ENCODE measurements at places on chromosomes 3 and 15.

- no peak for DNase-seq
Observed at GRCh38 chr3:188119846-188120245, 34.1 kb upstream of the LPP start.

DNA sequence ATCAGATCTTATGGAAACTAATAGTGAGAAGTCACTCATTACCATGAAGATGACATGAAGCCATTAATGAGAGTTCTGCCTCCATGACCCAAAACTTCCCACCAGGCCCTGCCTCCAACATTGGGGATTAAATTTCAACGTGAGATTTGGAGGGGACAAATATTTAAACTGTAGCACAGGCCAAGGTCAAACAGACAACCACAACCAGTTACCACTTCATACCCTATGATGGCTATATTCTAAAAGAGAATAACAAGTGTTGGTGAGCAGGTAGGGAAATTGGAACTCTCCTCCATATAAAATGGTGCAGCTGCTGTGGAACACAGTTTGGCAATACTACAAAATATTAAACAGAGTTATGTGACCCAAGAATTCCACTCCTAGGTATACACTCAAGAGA, 36.9 kb downstream of the TCAIM start:
- DNase-seq = no peak

GRCh38 chr3:129586746-129587430, 19.6 kb downstream of the PLXND1 start:
- DNase-seq = no peak

- DNase-seq = no peak
Observed at GRCh38 chr3:66585520-66586095, 84.8 kb upstream of the LRIG1 start.

DNA sequence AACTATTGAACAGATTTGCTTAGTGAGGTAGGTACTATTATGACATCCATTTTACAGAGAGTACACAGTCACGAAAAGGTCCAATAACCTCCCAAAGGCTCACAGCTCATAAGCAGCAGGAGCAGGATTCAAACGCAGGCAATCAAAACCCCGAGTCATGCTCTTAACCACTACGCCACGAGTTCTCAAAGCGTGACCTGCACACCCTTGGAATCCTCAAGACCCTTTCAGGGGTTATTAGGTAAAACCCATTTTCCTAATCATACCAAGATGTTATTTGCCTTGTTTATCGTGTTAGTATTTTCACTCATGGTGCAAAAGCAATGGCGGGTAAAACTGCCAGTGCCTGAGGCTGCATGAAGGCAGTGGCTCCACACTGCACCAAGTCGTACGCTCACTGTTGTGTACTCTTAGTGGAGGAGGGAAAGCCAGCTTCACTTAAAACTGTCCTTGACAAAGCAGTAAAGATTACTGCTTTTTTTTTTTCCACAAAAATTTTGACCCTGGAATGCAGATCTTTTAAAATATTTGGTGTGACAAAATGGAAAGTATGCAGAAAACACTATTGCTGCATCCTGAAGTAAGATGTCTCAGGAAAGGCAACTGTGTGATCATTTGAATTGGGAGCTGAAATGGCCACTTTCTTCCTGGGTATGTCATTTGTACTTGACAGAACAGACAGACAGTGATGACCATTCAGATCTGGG, 96.1 kb downstream of the IGF2BP2 start:
- DNase-seq = no peak

DNA sequence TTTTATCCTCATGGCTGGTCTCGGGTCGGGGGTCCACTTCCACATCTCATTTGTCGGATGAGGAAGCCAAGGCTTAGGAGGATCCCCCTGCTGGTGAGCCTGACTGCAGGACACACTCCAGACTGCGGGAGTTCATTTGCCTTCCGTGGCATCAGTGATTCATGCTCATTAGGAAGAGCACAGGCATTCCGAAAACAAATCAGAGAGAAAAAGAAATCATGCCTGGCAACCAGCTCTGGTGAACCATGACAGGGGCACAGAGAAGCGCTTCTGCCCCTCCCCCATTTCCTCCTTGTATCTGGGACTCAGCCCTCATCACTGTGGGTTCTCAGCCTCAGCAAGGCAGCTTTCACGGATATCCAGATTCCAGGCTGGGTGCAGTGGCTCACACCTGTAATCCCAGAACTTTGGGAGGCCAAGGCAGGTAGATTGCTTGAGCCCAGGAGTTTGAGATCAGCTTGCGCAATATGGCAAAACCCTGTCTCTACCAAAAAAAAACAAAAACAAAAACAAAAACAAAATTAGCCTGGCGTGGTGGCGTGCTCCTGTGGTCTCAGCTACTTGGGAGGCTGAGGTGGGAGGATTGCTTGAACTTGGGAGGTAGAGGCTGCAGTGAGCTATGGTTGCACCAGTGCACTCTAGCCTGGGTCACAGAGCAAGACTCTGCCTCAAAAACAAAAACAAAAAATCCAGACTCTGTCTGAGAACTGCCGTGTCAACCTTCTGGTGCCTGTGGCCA, 28.4 kb downstream of the IRAK2 start:
- no peak for DNase-seq

GRCh38 chr15:42691308-42691707, 45.6 kb downstream of the CDAN1 start:
- DNase-seq = no peak

- peak; percentile 21 for DNase-seq
Observed at GRCh38 chr3:122577409-122578031, at the start of gene PARP15. TSS of gene PARP15 (plus strand) at chr3:122577650. CDS start at chr3:122577668, 18 bp downstream.

DNA sequence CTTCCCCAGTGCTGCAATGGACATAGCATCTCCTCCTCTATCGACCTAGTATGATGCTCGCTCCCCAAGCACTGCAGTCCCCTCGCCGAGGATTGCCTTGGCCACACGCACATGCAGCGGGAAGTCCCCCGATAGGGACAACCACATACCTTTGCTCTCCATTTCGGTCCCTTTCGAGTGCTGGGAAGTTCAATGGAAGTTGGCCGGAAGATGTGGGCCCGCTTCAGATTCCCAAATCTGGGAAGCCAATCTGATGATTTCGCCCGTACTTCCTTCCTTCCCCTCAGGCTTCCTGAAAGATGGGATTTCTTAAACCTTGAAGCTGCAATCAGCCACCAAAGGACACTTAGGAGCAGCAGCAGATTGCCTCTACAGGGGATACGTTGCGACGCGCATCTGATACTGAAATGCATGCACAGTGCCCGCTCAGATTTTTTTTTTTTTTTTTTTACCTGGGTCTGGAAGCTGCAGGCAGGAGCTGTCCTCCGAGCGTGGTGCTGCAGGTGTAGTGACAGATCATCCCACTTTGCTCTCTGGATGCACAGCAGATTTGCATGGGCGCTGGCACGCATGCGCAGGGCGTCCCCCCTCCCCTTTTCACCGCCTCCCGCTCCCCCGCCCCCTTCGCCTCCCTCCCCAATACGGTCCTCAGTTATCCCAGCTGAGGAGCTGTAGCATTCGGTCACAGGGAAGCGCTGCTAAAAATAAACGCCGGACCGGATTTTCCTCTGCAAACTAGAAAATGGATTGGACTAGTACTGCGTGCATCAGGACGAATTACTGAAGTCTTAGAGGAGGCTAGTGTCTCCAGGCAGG, at the start of gene FGF12:
Gene FGF12, minus strand, starts transcription at position 510 of the 816 bp plus-strand sequence.
- peak; percentile 86 for DNase-seq

- no peak for DNase-seq
Observed at GRCh38 chr3:103388214-103388613, 953.4 kb downstream of the ZPLD1 start.

DNA sequence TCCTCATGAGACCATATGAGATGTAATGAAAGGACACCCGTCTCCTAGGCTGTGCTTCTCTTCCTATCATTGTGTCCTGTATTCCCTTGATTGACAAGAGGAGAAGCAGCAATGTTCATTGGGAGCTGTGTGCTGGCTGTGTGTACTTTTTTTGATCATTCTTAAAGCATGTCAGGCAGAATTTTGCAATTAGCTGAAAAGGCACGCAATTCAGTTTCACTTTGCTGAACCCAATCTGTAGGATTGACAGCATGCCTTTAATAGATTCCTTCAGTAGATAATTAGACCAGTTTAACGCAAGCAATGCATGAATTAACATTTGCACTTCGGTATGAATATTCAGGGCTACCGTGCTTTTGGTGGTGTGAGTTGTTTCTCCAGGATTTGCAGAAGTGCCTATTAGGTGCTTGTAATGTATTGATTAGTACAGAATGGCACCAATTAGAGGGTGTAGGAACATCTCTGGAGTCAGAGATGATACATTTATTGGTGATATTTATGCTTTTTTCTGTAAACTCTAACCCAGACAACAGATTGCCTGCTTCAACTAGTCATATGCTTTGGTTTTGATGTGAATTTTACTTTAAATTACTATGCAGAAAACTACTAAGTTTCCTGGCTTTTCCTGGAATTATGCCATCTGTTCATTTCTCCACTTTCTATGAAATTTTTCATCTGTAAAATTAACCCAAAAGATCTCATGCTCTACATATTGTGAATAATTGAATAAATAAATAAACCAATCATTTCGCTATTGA, 114.3 kb downstream of the NSUN3 start:
- DNase-seq = no peak

- DNase-seq = no peak
Observed at GRCh38 chr3:185560676-185561075, 8.3 kb upstream of the LIPH start.

- DNase-seq = no peak
Observed at GRCh38 chr15:79045041-79045440, 45.5 kb downstream of the RASGRF1 start.

- DNase-seq = no peak
Observed at GRCh38 chr3:17091910-17092582, 207.3 kb downstream of the PLCL2 start.

DNA sequence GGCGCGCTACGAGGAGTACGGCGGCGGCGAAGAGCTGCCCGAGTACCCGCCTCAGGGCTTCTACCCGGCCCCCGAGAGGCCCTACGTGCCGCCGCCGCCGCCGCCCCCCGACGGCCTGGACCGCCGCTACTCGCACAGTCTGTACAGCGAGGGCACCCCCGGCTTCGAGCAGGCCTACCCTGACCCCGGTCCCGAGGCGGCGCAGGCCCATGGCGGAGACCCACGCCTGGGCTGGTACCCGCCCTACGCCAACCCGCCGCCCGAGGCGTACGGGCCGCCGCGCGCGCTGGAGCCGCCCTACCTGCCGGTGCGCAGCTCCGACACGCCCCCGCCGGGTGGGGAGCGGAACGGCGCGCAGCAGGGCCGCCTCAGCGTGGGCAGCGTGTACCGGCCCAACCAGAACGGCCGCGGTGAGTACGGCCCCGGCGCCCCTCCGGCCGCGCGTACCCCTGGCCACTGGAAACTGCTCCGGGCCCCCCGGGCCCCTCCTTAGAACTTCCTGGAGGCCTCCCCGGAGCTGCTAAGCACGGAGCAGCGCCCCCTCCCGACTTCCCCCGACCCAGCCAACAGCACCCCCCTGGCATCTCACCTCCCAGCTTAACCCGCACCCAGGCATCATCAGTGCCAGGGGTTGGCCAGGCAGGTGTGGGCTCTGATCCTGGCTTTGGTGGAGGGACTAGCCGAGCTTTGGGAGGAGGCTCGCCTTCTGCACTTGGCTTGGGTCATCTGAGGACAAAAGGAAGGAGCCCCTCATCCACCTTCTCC, 1.4 kb downstream of the LOXL1 start:
- DNase-seq = peak; percentile 71

DNA sequence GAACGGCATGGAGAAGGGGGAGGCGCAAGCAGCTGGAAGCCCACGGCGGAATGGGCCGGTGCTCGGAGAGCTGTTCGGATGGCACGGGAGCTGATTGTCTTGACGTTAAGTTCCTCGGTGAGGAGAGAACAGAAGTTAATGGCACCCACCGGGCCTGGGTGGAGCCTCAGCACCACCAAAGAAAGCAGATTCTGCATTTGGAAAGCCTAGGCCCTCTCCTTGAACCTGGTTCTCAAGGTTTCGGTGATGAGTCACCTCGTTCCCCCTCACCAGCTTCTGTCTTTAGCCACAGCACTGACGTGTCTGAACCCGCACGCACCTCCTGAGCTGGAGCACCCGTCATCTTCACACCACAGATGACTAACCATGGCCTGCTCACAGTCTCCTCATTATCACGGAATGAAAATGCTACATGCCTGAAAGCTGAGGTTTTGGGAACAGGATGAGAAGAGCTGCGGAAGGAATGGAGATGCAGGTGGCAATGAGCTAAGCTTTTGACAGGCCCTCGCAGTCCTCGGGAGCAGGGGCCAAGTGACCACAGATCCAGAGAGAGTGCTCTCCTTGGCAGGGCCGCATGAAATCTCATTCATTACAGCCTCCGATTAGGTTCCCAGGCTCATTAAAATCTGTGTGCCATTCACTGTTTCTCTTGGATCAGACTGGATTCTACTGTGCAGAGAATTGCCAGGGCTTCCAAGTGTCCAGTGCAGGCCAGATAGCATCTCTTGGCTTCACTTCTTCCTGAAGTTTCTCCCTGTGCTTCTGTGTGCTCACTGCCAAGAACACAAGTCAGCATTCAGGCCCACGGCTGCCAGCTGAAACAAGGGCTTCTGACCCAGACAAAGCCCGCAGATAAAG, 96.3 kb upstream of the DLG1 start:
- DNase-seq = peak; percentile 32

- DNase-seq = no peak
Observed at GRCh38 chr3:31695280-31696008, 162.7 kb downstream of the STT3B start.

Measured in tongue (tissue), 3 donors.